ENCODE measurements at places on chromosomes 3 and 15.

DNA sequence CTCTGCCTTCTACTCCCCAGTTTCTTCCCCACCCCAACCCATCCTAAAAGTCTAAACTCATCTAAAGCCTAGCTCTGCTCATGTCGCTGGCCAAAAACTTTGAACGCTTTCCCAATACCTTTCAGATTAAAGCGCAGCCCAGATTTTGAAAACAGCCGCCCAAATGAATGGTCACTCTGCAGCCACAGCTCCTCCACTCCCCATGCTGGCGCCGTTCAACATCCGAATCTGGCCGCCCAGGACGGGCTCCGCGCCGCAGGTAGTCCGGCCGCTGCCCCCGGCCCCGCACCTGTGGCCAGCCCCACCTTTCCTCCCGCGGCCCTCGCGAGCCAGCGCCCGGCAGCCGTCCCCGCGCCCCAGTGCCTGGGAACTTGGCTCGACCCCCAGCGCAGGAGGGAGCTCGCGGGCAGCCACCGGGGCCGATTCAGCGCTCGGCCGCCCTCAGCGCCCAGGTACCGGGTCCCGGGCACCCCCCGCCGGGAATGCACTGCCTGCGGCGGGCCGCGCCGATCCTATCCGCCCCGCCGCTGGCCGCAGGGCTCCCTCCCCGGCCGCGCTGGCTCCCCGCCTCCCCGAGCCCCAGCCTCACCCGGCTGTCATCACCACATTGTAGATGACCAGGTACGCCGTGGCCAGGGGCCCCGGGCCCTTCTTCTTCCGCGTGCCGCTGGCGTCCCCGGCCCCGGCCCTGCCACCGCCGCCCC, 417 bp downstream of the HACD2 start:
- peak; percentile 37 for DNase-seq

DNA sequence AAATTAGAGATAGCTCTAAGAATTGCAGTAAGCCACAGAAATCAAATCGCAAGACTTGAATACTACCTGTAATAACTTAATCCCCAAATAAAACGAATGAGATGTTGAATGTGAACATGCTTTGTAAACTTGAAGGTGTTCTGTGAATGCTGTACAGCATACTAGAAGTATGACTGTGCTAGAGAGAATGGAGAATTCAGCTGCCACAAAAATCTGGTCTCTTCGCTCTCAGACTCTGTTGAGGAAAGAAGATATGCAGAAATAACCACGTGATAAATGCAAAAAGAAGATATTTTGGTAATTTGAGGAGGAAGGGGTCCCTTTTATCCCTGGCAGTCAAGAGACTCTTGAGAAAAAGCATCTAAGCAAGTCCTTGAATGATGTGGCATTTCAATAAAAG, 37.3 kb downstream of the ZBTB38 start:
- no peak for DNase-seq

- no peak for DNase-seq
Observed at GRCh38 chr3:10017636-10018292, 8.5 kb upstream of the FANCD2 start.

- no peak for DNase-seq
Observed at GRCh38 chr3:7328339-7328738, 467.4 kb downstream of the GRM7 start.

- no peak for DNase-seq
Observed at GRCh38 chr3:39255503-39256325, 24.1 kb downstream of the CX3CR1 start.

- no peak for DNase-seq
Observed at GRCh38 chr3:117868766-117869165, 1159.2 kb downstream of the TUSC7 start.
